ENCODE measurements at places on chromosomes 2 and 18.

- DNase-seq, result no peak
These were observed 110.9 kb downstream of the INHBB start for GRCh38 chr2:120456867-120457266.

GRCh38 chr2:224909885-224910573 lies 132.2 kb downstream of the DOCK10 start:
- DNase-seq, result no peak

DNA sequence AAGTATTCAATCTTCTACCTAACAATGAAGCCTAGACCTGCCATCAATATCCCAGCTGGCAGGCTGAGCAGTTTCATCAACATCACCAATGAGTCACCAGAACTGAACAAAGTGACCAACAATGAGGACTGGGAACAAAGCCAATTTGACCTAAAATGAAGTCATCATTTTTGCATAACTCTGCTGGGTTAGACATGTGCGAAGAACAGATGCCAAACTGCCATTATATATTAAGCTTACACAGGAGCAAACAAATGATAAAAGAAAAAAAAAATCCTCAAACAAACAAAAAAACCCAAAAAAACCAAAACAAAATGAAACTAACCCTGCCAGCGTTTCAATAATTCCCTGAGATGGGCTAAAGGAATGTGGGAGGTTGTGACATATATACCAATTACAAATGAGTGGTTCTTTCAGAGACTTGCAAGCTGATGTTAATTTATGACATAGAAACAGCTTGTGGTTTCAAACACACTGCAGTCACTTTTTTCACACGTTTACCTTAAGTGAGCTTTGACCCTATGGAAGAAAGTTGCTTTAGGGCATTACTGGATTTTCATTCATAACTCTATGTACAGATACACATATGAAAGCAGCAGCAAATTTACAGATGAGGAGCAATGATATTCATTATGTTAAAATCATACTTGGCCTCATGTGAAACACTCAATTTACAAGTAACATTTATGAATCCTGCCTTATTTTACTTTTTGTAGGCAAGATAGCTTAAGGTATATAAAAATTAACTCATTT lies 56.9 kb upstream of the CCDC141 start:
- no peak for DNase-seq

DNA sequence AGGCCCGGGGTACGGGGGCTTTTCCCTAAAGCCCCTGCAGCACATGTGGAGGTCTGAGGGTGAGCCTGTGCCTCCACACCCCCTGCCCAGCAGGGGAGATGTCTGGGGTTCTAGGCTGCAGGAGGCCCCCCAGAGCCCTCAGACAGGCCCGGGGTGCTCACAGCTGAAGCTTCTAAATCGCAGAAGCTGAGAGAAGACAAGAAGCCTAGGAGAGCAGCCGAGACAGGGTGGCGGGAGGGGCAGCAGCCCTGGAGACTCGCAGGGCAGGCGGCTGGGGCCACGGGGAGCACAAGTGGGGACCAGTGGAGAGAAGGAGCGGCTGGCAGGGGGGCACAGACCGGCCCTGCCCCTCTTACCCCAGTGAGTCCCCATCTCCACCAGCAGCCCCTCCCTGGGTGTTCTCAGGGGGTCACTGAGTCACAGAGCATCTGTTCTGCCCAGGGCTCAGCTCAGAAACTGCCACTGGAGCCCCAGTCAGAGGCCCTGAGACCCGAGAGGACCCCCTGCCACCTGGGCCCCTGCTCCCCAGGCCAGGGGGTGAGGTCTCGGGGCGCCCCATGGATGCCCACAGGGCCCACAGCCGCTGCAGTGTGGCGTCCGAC lies 26.1 kb downstream of the GPC1 start:
- DNase-seq, result no peak

DNA sequence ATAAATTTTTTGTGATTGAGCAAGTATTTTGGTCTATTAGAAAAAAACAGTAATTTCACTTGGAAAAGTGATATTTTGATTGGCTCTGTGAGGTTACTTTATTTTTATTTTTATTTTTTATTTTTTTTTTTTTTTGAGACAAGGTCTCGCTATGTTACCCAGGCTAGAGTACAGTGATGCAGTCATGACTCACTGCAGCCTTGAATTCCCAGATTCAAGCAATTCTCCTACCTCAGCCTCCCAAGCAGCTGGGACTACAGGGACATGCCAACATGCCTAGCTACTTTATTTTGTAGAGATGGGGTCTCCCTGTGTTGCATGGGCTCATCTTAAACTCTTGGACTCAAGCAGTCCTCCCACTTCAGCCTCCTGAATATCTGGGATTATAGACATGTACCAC lies 60.9 kb upstream of the MGAT5 start:
- no peak for DNase-seq

GRCh38 chr2:147824620-147825019 lies 20.2 kb upstream of the ACVR2A start:
- DNase-seq, result no peak

DNA sequence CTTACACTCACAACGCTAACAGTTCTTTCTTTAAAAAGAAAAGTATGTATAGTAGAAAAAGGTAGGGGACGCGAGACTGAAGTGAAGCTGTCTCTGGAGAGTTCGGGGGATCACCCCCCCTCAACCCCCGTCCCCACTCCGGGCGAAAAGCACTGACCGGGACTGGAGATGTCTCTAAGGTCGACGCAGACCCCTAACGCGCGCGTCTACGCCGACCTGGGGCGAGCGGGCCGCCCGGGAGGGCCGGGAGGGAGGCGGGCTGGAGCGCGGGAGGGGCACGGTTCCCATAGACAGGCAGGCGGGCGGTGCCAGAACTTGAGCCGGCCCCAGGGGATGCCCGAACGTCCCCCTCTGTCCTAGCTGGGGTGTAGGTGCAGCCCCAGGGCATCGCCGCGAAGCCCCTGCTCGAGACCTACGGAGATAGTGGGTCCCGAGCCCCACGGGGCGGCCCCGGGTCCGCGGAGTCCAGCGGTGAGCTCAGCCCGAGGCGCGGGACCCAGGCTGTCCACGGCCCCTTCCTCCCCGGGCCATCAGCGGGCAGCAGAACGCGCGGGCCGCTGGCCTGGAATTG lies 82.2 kb downstream of the CHRNA1 start:
- no peak for DNase-seq

- DNase-seq, result no peak
These were observed 12.7 kb downstream of the SMAD7 start for GRCh38 chr18:48937869-48938750.

DNA sequence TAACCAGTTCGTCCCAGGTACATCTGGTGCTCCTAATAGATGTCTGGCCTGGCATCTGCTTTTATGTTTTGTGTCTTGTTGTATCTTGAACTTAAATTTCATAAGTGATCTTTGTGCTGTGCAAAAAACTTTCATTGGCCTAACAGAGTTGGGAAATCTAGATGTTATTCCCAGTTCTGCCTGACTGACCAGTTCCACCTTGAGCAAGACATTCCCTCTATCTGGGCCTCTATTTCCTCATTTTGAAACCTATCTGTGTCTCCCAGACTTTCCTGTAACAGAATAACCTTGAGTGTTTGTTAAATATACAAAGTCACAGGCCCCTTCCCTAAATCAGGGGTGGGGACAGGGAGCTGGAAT lies 90.5 kb upstream of the MSH2 start:
- DNase-seq, result no peak

DNA sequence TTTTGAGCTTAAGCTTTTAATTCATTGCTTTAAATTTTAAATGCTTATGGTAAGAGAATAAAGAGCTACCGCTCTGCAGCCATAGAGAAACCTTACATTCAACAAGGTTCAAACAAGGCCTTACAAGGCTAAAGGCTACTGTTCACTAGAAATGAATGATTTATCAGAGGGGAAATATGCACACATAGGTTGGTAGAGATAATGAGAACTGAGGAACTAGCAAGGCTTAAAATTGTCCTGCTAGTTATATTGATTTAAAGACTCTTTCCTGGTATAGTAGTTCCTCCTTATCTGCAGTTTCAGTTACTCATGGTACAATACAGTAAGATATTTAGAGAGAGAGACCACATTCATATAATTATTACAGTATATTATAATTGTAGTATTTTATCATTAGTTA lies 193.4 kb downstream of the WDR7 start:
- no peak for DNase-seq

- no peak for DNase-seq
These were observed 221.9 kb downstream of the DYSF start for GRCh38 chr2:71675296-71675695.

GRCh38 chr2:75224636-75225094 lies 25.3 kb upstream of the TACR1 start:
- DNase-seq, result no peak

DNA sequence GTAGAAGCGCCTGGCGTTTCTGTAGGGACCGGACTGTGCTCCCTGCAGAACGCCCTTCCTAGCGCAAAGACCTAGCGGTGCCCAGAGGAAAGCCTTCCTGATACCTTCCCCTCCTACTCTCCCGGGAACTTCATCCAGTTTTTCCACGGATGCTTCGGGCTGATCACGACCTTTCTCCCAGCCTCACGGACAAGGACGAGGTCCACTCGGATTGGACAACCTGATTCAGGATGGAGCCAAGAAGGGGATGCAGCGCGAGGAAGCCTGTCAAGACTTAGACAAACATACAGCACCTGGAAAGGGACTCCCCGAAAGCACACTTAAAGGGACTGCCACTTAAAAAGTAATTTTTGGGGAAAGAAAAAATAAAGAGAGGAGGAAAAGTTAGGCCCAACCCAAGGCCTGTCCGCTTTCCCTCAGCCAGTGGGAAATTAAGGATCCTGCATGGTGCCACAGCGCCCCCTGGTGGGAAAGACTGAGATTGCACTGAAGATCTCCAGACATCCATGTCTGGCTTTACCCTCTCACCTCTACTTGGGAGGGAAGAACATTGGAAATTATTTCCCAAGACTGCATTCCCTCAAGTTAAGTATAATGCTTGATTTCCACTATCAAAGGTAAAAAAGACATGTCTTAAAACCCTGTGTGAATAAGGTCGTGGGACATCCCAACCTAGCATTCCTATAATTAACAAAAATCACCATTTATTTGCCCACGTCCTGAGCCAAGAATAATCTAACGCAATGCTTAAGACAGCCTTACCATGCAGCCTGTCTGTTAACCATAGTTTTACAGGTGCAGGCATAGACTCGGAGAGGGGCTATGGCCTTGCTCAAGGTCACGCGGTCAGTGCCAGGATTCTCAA lies 13.4 kb upstream of the COPS8 start:
- DNase-seq, result peak; percentile 44

- no peak for DNase-seq
These were observed 109.7 kb downstream of the METTL8 start for GRCh38 chr2:171323971-171324528.

- no peak for DNase-seq
These were observed 9.4 kb downstream of the NT5DC4 start for GRCh38 chr2:112730216-112730615.

- no peak for DNase-seq
These were observed 34.0 kb downstream of the EPAS1 start for GRCh38 chr2:46331109-46331766.

GRCh38 chr2:239000500-239001073 lies 152.7 kb downstream of the TWIST2 start:
- DNase-seq, result no peak

GRCh38 chr18:69208545-69208944 lies 192.1 kb upstream of the DOK6 start:
- DNase-seq, result no peak

GRCh38 chr2:64848945-64849344 lies 140.3 kb upstream of the SLC1A4 start:
- no peak for DNase-seq

DNA sequence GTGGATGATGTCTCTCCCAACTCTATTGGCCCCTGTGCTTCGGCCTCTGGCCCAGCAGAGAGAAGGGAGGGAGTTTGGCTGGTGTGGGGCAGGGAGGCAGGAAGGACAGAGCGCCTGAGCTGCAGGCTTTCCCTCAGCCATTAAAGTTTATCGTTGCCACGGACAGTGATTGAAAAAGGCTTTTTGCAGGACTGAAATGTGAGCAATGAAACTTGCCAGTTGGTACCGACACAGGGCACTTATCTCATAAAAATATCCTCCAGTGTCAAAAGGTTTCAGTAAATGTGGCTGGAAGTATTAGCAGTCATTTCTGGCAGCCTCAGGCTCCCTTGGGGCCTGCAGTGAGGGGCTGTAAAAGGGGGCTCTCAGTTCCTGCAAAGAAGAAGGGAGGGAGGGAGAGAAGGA lies 169.2 kb downstream of the GLI2 start:
- no peak for DNase-seq

GRCh38 chr2:224948005-224948404 lies 94.3 kb downstream of the DOCK10 start:
- no peak for DNase-seq

- no peak for DNase-seq
These were observed 232.8 kb downstream of the GLI2 start for GRCh38 chr2:120968307-120969015.

Measured in stimulated activated CD8-positive, alpha-beta memory T cell treated with anti-CD3 and anti-CD28 coated beads, Interleukin-7, amount 100 ng/mL, for 1 hour (primary cell).